Right ventricle myocardium inferior (tissue), 1 donor: ENCODE measurements at places on chromosomes 2 and 18.

DNA sequence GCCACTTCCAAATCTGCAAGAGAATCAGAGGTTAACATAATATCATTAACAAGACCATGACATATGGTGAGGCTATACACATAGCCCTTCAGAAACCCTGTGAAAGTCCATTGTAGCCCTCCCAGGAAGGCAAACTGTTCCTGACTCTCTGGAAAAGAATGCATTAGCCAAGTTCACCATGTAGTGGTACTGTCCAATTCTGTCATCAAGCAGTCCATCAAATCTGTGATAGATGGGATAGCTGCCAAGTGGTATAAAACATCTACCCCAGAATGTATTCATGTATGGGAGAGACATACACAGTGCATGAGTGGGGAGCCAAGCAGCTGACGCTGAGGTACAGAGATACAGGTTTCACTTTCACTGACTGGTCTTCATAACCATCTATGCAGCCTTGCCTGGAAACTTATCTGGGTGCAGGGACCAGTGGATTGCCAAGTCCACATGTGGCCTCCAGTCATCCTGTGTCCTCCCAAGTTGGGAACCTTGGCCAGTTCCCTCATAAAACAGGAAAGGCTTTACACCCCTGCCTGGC, 281.1 kb downstream of the MBD2 start:
- no peak for DNase-seq

DNA sequence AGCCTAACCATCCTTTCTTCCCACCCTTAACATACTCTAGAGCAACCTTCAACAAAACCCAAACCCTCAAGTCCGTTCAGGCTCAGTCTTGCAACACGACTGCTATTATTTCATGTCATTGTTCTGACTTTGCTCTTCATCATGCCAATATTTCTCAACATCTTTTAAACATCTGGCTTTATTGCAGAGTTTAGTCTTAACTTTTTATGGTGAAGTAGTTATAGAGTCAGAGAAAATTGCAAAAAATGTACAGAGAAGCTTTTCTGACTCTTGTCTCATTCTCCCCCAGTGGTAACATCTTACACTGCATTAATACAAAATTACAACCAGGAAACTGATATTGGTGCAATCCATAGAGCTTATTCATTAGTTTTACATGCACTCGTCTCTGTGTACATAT, 3.9 kb downstream of the MARCO start:
- DNase-seq, result no peak

- no peak for DNase-seq
Observed at GRCh38 chr18:27298214-27298804, 113.2 kb upstream of the CHST9 start.

- DNase-seq, result no peak
Observed at GRCh38 chr18:46400449-46400848, 256.6 kb downstream of the LOXHD1 start.

- no peak for DNase-seq
Observed at GRCh38 chr2:227280895-227281294, 44.2 kb upstream of the MFF start.
